A549 treated with Hydrocortisone at 1 μM for 4 hours (cell line): ENCODE measurements at places on chromosomes 16 and 17. TPM values are rescaled to one million over a fixed set of nuclear protein-coding genes. Genes with fewer than 3 reads are reported as not detected.

The BFAR gene
- 119 to 158 TPM (median 124 TPM) in 5 replicates for total RNA-seq

The KRTAP1-4 gene
- not detected in 5 replicates for total RNA-seq

The ABCA6 gene
- 0.03 to 0.16 TPM in 2 of 5 replicates, not detected in the others for total RNA-seq

The NOXO1 gene
- 0.17 to 0.29 TPM (median 0.20 TPM) in 5 replicates for total RNA-seq

The EVPLL gene
- total RNA-seq = not detected in 5 replicates

The ASGR2 gene
- total RNA-seq = 0.12 to 0.16 TPM in 2 of 5 replicates, not detected in the others

The SLFN13 gene
- 3.4 to 4.4 TPM (median 4.0 TPM) in 5 replicates for total RNA-seq

The TBC1D3K gene
- total RNA-seq = not detected in 5 replicates

The STAC2 gene
- 3.5 to 4.8 TPM (median 4.0 TPM) in 5 replicates for total RNA-seq

The MPV17L gene
- total RNA-seq = 4.7 to 6.2 TPM (median 4.7 TPM) in 5 replicates

The FLOT2 gene
- 78.7 to 90.2 TPM (median 85.3 TPM) in 5 replicates for total RNA-seq

The CRAMP1 gene
- 13.3 to 16.8 TPM (median 14.3 TPM) in 5 replicates for total RNA-seq

The ALOX12B gene
- 1.2 to 1.6 TPM (median 1.4 TPM) in 5 replicates for total RNA-seq

The ASPHD1 gene
- 15.8 to 26.9 TPM (median 23.3 TPM) in 5 replicates for total RNA-seq

The DNAI2 gene
- 0.05 to 0.06 TPM in 2 of 5 replicates, not detected in the others for total RNA-seq

The G6PC1 gene
- 0.14 TPM in 1 of 5 replicates, not detected in the others for total RNA-seq

The PRM1 gene
- total RNA-seq = not detected in 5 replicates

The ADAM11 gene
- total RNA-seq = 1.8 to 2.2 TPM (median 1.8 TPM) in 5 replicates

The SOST gene
- total RNA-seq = not detected in 5 replicates

The ERN2 gene
- total RNA-seq = not detected in 5 replicates

The CNTROB gene
- total RNA-seq = 38.2 to 41.1 TPM (median 40.0 TPM) in 5 replicates

The TNFRSF13B gene
- not detected in 5 replicates for total RNA-seq

The TBC1D3 gene
- not detected in 5 replicates for total RNA-seq

The TMEM235 gene
- total RNA-seq = not detected in 5 replicates

The OR2C1 gene
- total RNA-seq = not detected in 5 replicates

The RNF112 gene
- total RNA-seq = 0.48 to 0.71 TPM (median 0.62 TPM) in 5 replicates

The SLC25A19 gene
- total RNA-seq = 17.3 to 18.6 TPM (median 17.9 TPM) in 5 replicates

The SEPTIN12 gene
- not detected in 5 replicates for total RNA-seq

The RDM1 gene
- 2.4 to 3.0 TPM (median 2.8 TPM) in 5 replicates for total RNA-seq

The C16orf86 gene
- total RNA-seq = 0.05 to 0.13 TPM in 2 of 5 replicates, not detected in the others

The ABCA10 gene
- 0.03 to 0.16 TPM (median 0.07 TPM) in 5 replicates for total RNA-seq

The HEXD gene
- total RNA-seq = 11.6 to 14.6 TPM (median 13.0 TPM) in 5 replicates

The TMIGD1 gene
- not detected in 5 replicates for total RNA-seq

The ENO3 gene
- 43.2 to 51.8 TPM (median 45.9 TPM) in 5 replicates for total RNA-seq

The GJD3 gene
- total RNA-seq = 0.80 to 1.4 TPM (median 0.96 TPM) in 5 replicates

The CX3CL1 gene
- 0.08 to 0.22 TPM (median 0.11 TPM) in 5 replicates for total RNA-seq

The NACA2 gene
- total RNA-seq = 0.15 TPM in 1 of 5 replicates, not detected in the others

The GP1BA gene
- total RNA-seq = not detected in 5 replicates

The KRT16 gene
- total RNA-seq = 0.51 to 1.3 TPM (median 1.1 TPM) in 5 replicates

The CCL8 gene
- not detected in 5 replicates for total RNA-seq

The ITGAD gene
- total RNA-seq = 0.02 to 0.06 TPM (median 0.05 TPM) in 3 of 5 replicates, not detected in the others

The ZNF385C gene
- 0.12 to 0.39 TPM (median 0.30 TPM) in 5 replicates for total RNA-seq

The CRHR1 gene
- total RNA-seq = 0.09 to 1.1 TPM (median 0.09 TPM) in 5 replicates

The EFNB3 gene
- total RNA-seq = 1.1 to 1.4 TPM (median 1.3 TPM) in 5 replicates

The NFAT5 gene
- total RNA-seq = 3.2 to 7.7 TPM (median 5.4 TPM) in 5 replicates

The CTRB2 gene
- total RNA-seq = not detected in 5 replicates

The ACSM2A gene
- not detected in 5 replicates for total RNA-seq

The KRT27 gene
- 0.06 TPM in 1 of 5 replicates, not detected in the others for total RNA-seq

The PMM2 gene
- total RNA-seq = 90.0 to 110 TPM (median 94.2 TPM) in 5 replicates

The HBQ1 gene
- 3.7 to 8.3 TPM (median 6.4 TPM) in 5 replicates for total RNA-seq

The VAT1L gene
- 0.03 to 0.07 TPM in 2 of 5 replicates, not detected in the others for total RNA-seq
